Activated CD4-positive, alpha-beta memory T cell treated with anti-CD3 and anti-CD28 coated beads for 36 hours (primary cell): ENCODE measurements at places on chromosomes 7 and 10. TPM values are rescaled to one million over a fixed set of nuclear protein-coding genes. Genes with fewer than 3 reads are reported as not detected.

SLC39A12 gene
- not detected for total RNA-seq

PRSS1 gene
- not detected for total RNA-seq

OR2A7 gene
- 2.0 TPM for total RNA-seq

MYO3A gene
- not detected for total RNA-seq

EVX1 gene
- total RNA-seq = not detected

TBC1D12 gene
- total RNA-seq = 0.58 TPM

ZPBP gene
- not detected for total RNA-seq

GRCh38 chr10:93060887-93061593, 442 bp downstream of the CYP26C1 start:
- H3K4me1 ChIP-seq = peaks cover 23% of the 10 kb centered on the region
- peaks cover 43% of the 10 kb centered on the region for H3K27me3 ChIP-seq
- H3K36me3 ChIP-seq = peaks cover 19% of the 10 kb centered on the region
- no peak for DNase-seq
- H3K27ac ChIP-seq = no peak overlapping the region

DNA sequence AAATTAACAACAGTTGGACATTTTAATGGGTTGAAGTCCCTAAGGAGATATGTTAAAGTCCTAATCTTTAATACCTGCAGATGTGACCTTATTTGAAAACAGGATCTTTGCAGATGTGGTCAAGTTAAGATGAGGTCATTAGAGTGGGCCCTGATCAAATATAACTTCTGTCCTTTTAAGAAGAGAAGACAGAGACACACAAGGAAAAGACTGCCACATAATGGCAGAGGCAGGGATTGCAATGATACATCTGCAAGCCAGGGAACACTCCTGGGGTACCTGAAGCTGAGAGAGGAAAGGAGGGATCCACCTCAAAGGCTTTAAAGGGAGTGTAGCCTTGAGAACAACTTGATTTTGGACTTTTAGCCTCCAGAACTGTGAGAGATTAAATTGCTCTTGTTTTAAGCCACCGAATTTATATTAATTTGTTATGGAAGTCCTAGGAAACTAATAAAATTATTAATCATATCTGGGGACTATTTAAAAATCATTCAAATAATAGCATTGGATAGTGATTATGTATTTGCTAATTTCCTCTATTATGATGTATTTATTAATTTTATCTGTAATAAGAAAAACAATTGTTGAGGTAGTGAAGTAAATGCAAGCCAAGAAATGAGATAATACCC, 700.0 kb upstream of the PCDH15 start:
- no peaks in the 10 kb centered on the region for H3K36me3 ChIP-seq
- DNase-seq = no peak
- H3K27me3 ChIP-seq = no peaks in the 10 kb centered on the region
- no peak overlapping the region for H3K27ac ChIP-seq
- H3K4me3 ChIP-seq = no peak overlapping the region
- no peaks in the 10 kb centered on the region for H3K4me1 ChIP-seq

DNA sequence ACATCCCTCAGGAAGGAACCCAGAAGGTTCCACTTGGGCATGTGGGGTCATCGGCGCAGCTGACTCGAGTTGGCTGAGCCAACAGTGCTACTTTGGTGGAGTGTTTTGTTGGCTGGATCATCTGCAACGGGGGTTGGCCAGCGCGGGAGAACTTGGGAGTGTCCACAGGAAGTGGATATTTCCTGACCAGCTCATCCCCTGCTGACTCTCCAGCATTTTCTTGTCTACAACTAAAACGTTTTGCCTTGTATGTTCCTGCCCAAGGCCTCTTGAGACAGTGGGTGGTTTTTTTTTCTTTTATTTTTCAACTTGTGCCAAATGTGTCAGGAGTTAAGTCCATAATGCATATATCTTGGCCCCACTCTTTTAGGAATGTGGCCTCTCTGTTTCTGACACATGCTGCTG, 208.6 kb downstream of the ZNF365 start:
- no peak overlapping the region for H3K4me3 ChIP-seq
- H3K36me3 ChIP-seq = no peaks in the 10 kb centered on the region
- H3K4me1 ChIP-seq = no peaks in the 10 kb centered on the region
- H3K27me3 ChIP-seq = no peaks in the 10 kb centered on the region
- no peak for DNase-seq

- no peaks in the 10 kb centered on the region for H3K27me3 ChIP-seq
- DNase-seq = no peak
- no peak overlapping the region for H3K4me3 ChIP-seq
Measured at GRCh38 chr10:121102706-121103105, 251.5 kb downstream of the WDR11 start.

GRCh38 chr7:114083166-114084001, 164.6 kb upstream of the PPP1R3A start:
- peaks cover 69% of the 10 kb centered on the region for H3K27me3 ChIP-seq

DNA sequence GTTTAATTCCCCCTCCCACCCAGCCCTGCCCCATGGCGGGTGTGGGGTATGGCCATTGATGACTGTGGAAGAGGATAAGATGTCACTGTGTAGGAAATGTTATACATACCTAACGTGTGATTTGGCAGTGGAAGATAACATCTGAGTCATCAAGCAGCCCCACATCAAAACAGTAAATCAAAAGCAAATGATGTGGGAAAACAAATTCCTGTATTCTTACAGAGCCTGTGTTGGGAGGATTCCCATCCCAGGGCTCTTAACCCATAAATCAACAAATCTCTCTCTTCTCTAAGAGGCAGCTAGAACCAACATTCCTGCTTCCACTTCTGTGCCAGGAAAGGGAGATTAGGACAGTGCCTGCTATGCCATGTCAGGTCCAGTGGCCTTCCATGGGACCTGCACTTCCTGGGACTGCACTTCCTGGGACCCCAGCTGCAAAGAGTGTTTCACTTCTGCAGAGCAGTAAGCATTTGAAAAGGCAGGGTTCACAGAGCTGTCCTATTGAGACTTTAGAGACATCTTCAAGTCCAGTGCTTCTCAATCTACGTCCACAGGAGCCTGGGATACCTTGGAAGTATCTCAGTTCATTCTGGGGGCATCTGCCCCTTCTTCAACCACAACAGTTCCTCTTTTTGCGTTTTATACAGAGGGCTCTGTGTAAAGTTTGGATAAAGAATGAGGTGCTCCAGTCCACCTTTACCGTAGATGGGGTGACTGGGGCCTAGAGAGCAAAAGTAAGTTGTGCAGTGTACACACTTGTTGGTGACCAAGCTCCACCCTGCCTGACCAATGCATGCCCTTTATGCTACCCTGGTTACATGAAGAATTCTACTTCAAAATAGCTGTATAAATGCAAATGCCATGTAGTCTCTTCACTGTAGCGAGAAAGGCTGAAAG, 45.7 kb downstream of the ATXN7L1 start:
- no peak overlapping the region for H3K4me3 ChIP-seq
- H3K4me1 ChIP-seq = peaks cover 6% of the 10 kb centered on the region
- no peaks in the 10 kb centered on the region for H3K27me3 ChIP-seq
- H3K27ac ChIP-seq = no peak overlapping the region

- no peak overlapping the region for H3K4me3 ChIP-seq
- H3K27ac ChIP-seq = no peak overlapping the region
- no peaks in the 10 kb centered on the region for H3K36me3 ChIP-seq
- DNase-seq = no peak
- no peaks in the 10 kb centered on the region for H3K4me1 ChIP-seq
Measured at GRCh38 chr7:157737151-157738065, 400.6 kb downstream of the DNAJB6 start.

DNA sequence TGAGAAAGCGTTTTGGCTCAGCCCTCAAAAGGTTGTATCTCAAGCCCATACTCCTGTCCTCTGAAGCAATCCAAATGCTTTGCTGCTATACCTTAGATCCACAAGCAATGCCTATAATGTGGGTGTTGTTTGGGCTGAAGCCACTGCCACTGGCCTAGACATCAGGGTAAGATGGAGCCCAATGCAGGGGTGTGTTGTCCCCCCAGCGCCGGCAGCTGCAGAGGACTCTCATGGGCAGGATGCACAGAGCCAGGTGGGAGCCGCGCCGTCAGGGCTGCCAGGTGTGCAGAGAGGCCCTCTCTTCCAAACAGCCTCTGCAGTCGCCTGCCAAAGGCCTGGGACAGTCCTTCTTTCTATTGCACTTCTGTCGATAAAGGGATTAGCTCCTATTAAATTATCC, 205.2 kb upstream of the SHH start:
- no peak overlapping the region for H3K4me3 ChIP-seq
- no peak overlapping the region for H3K27ac ChIP-seq
- no peaks in the 10 kb centered on the region for H3K4me1 ChIP-seq
- H3K36me3 ChIP-seq = no peaks in the 10 kb centered on the region

GRCh38 chr7:93883078-93883916, 7.3 kb downstream of the TFPI2 start:
- H3K27ac ChIP-seq = no peak overlapping the region
- no peaks in the 10 kb centered on the region for H3K36me3 ChIP-seq
- H3K4me3 ChIP-seq = no peak overlapping the region
- peaks cover 10% of the 10 kb centered on the region for H3K27me3 ChIP-seq

- no peak for DNase-seq
- H3K4me3 ChIP-seq = no peak overlapping the region
- peaks cover 4% of the 10 kb centered on the region for H3K27me3 ChIP-seq
- no peaks in the 10 kb centered on the region for H3K36me3 ChIP-seq
Measured at GRCh38 chr10:10734356-10735064, 283.2 kb upstream of the CELF2 start.

DNA sequence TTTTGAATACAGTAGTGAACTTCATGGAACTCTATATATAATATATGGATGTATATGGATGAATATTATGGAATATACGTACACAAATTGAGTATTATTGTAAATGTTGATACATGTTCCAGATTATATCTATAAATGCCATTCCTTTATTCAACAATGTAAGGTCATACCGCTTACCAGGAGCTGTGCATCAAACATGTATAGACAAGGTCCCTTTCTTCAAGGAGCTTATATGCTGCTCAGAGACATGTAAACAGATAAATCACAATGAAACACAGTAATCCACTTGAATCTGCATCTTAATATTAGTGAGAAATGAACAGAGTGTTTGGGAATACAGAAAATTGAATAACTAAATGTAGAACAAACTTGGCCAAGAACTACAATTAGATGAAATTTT, 898 bp upstream of the SEM1 start:
- H3K4me3 ChIP-seq = no peak overlapping the region
- DNase-seq = no peak
- H3K36me3 ChIP-seq = peaks cover 11% of the 10 kb centered on the region
- H3K4me1 ChIP-seq = peaks cover 19% of the 10 kb centered on the region

GRCh38 chr10:21393931-21394330, 131.6 kb downstream of the SKIDA1 start:
- no peak overlapping the region for H3K4me3 ChIP-seq
- peaks cover 3% of the 10 kb centered on the region for H3K27me3 ChIP-seq
- no peaks in the 10 kb centered on the region for H3K4me1 ChIP-seq
- no peak for DNase-seq
- H3K27ac ChIP-seq = no peak overlapping the region

GRCh38 chr10:61176424-61176823, 232.4 kb upstream of the RHOBTB1 start:
- no peak for DNase-seq
- H3K27ac ChIP-seq = no peak overlapping the region
- no peaks in the 10 kb centered on the region for H3K36me3 ChIP-seq
- no peak overlapping the region for H3K4me3 ChIP-seq
- no peaks in the 10 kb centered on the region for H3K4me1 ChIP-seq
- H3K27me3 ChIP-seq = peaks cover under 1% of the 10 kb centered on the region

DNA sequence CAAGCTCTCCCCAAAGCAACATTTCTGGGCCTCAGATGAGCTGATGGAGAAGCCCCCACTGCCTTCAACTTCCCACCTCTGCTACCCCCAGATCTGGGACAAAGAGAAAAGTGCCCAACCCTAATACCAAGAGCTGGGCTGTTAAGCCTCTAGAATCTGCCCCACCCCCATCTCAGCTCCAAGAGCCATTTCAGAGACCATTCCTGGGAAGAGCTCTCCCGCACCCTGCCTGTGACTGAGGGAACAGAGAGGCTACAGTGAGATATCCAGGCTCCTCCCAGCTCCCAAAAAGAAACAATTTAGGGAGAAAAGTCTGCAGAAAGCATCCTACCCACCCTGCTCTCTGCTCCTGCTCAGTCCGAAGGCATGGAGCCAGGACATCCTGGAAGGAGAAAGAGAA, 2.5 kb upstream of the KCNH2 start:
- peaks cover 29% of the 10 kb centered on the region for H3K27me3 ChIP-seq
- no peak overlapping the region for H3K27ac ChIP-seq
- no peaks in the 10 kb centered on the region for H3K36me3 ChIP-seq

DNA sequence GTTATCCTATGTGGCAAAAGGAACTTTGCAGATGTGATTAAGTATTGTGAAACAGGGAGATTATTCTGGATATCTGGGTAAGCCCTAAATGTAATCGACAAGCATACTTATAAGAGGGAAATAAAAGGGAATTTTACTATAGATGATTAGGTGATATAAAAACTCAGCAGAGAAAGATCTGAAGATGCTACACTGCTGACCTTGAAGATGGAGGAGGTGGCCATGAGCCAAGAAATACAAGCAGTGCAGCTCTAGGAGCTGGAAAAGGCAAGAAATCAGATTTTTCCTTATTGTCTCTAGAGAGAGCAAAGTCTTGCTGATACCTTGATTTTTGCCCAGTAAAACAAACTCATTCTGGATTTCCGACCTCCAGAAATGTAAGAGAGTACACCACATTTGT, 67.7 kb downstream of the BRAF start:
- DNase-seq = no peak
- no peak overlapping the region for H3K4me3 ChIP-seq
- H3K36me3 ChIP-seq = no peaks in the 10 kb centered on the region
- peaks cover 35% of the 10 kb centered on the region for H3K4me1 ChIP-seq

GRCh38 chr7:102439963-102440795, 6.8 kb downstream of the ORAI2 start:
- peaks cover 3% of the 10 kb centered on the region for H3K4me1 ChIP-seq
- H3K4me3 ChIP-seq = no peak overlapping the region
- no peaks in the 10 kb centered on the region for H3K27me3 ChIP-seq
- H3K27ac ChIP-seq = no peak overlapping the region

DNA sequence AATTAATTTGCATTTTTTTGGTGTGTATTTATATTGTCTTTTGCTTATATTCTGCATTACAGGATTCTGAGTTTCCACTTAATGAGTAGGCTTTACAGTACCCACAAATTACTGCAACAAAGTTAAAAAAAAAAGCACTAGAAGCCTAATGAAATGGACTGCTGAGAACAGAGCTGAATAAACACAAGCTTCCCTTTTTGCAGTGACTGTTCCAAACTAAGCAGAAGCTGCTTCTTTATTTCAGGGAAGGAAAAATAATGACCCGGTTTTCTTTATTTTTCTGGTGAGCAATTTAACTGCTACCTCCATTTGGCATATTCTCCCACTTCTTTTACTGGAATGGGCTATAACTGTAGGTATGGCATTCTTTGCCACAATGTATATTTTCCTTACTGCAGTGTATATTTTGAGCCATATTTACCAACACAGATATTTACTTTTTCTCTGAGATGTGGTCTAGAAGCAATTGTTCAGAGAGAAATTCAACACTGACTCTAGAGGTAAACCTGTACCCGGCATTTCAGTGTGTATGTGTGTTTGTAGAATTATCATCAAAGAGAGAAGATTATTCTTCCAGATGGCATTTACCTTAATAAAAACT, 56.9 kb downstream of the HDAC9 start:
- no peaks in the 10 kb centered on the region for H3K27me3 ChIP-seq
- H3K4me1 ChIP-seq = no peaks in the 10 kb centered on the region
- H3K36me3 ChIP-seq = no peaks in the 10 kb centered on the region
- DNase-seq = no peak
- H3K4me3 ChIP-seq = no peak overlapping the region
